ENCODE measurements at places on chromosomes 5 and 9. TPM values are rescaled to one million over a fixed set of nuclear protein-coding genes. Genes with fewer than 3 reads are reported as not detected.

The ACTBL2 gene
- not detected for total RNA-seq

- no peak for DNase-seq
These were observed 23.8 kb downstream of the GLRA1 start for GRCh38 chr5:151900891-151901290.

DNA sequence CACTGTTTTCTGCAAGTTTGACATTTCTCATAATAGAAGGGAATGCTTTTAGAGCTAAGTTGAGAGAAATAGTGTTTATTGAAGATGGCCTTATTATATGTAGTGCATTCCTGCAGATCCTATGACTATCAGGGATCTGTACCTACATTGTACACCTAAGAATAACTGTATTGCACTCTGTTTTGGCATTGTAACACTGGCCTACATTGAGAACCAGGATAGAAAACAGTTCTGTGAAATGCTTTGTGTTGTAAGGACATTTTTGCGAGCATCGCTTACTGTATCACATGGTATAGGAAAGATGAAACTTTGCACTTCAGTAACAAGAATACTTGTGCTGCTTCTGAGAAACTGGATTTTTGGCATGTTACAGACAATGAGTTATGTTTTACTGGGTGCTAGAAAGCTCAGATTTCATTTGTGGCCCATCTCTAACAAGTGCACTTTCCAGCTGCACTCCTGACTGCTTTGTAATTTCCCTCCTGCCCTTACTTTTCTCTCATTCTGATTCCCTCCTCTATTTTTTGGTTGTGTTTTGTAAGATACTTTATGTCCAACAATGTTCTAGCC, 30.6 kb downstream of the C9orf85 start:
- no peak for DNase-seq

DNA sequence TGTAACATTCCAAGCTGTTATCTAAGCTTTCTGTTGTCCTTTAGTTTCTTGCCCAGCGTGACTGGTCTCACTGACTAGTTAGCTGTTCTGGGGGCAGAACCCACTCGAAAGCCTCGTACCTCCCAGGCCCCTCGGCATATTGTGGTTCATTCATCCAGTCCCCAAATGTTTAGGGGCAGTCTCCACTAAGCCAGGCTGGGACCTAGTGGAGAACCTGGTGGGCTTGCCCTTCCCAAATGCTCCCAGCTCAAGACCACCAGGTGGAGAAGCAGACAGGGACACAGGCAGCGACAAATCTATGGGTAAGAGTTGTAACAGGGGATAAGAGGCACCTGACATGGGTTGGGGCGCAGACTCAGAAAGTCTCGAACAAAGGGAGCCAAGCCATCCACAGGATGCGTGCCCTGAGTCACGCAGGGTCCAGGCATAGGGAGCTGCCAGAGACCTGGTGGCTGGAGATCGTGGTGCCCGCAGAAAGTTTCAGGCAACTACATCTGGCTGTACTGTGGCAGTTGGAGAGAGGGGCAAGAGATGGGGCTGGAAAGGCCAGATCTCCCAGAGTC, 851 bp upstream of the EEIG1 start:
- DNase-seq = peak; percentile 36

- no peak for DNase-seq
These were observed 55.9 kb downstream of the ADAM19 start for GRCh38 chr5:157519579-157520253.

- DNase-seq = peak; percentile 2
These were observed 951 bp downstream of the UNC13B start for GRCh38 chr9:35162605-35163315.
